OCI-LY7 (cell line): ENCODE measurements at places on chromosomes 1 and 21.
A peak's percentile ranks its signal among the peaks of the same experiment; 100 is the strongest.

DNA sequence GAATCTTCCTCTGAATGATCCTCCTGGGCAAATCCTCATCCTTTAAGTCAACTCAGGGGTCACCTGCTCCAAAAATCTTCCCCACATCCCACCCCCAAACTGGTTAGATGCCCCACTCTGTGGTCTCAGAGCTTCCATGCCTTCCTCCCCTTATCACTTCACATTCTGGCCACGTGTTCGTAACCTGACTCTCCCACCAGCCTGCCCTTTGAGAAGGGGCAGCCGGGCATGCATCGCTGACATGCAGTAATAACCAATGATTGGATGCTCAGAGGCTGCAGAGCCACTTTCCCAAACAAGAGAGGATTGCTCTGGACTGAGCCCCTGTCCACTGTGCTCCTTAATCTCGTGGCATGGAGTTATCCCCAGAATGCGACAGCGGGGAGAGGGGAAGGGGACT lies 7.0 kb downstream of the LELP1 start:
- DNase-seq, result no peak

- DNase-seq, result no peak
Observed at GRCh38 chr1:241924080-241924808, 33.3 kb upstream of the BECN2 start.

DNA sequence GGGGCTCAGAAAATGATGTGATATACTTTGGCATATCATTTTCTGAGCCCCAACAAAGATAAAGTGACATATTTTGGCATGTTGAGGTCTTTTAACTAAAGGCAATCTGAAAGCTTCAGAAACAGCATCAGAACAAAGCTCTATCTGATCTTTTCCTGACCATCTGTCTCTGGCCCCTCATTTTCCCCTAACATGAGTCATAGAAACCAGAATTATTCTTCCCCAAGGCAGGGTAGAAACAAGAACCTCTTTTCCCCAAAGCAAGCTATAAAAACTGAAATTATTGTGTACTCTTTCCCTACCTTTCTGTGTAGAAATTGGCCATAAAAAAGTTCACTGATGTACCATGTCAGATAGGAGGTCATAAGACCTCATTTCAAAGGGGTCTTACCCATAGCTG lies 48.7 kb upstream of the PLA2G4A start:
- DNase-seq, result no peak

- no peak for DNase-seq
Observed at GRCh38 chr1:58573705-58574591, 3.1 kb downstream of the TACSTD2 start.

DNA sequence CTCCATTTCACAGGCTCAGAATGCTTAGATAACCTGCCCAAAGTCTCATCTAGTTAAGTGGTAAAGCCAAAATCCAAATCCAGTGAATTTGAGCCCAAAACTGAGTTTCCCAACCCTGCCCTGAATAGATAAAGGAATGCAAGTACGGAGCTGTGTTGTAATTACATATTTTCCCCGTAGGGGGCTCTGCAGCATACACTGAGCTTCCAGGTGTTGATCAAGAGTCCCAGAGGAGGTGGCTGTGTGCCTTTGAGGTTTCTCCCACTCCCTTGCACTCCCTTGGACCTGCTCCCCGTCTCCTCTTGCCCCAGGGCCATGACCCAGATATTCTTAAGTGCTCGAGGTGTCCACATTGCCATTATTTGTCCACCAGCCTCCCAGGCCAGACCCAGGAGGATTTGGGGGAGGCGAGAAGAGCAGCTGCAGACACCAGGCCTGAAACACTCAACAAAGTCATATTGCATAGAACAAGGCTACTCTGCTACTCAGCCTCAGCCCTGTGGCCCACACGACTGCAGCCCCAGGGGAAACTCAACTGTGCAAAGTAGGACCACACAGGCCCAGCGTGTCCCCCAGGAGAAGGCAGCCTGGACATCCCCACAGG lies 18.4 kb upstream of the LY9 start:
- peak; percentile 81 for DNase-seq

DNA sequence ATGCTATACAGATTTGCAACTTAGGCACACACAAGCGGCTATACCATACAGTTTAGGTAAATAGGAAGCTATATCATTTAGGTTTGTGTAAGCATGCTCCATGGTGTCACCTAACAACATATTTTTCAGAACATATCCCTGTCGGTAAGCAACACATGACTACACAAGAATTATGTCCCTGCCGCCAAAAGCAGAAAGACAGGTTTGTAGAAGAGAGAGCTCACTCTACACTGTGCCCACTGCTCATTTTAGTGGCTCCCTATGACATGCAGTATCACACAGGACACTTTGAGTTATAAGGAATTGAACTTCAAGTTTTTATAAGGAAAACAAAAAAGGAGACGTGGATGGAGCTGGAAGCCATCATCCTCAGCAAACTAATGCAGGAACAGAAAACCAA lies 132.5 kb upstream of the KAZN start:
- no peak for DNase-seq

GRCh38 chr1:6484826-6485167 lies 6.7 kb downstream of the PLEKHG5 start:
- DNase-seq, result no peak

DNA sequence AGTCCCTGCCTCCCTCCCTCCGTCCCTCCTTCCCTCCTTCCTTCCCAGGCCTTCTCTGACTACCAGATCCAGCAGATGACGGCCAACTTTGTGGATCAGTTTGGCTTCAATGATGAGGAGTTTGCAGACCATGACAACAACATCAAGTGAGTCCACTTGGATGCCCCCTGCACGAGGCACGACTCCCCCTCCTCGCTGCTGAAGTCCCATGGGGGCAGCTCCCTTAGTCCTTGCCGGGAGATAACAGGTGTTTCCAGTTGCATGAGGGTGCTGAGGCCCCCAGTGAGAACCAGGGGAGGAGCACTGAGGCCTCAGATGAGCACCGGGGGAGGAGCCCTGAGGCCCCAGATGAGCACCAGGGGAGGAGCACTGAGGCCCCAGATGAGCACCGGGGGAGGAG lies 200.0 kb downstream of the LIPI start:
- DNase-seq, result no peak

DNA sequence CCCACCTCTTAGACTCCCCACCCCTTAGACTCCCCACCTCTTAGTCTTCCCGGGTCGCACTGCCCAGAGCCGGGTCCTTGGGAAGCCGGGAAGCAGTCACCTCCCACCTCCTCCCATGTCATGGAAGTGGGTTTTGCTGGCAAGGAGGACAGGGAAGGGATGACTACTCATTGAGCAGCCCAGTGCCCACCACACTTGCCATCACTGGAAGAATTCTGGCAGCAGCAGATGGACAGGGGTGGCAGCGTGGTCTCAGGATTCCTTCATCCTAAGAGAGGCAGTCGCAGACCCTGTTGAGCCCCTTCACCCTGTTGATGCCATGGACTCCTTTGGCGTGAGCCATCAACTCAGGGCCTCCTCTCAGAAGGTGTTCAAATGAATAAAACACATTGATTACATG lies 140.8 kb downstream of the PGBD5 start:
- DNase-seq, result no peak

GRCh38 chr21:15319727-15320126 lies 254.9 kb upstream of the NRIP1 start:
- no peak for DNase-seq

- DNase-seq, result no peak
Observed at GRCh38 chr1:166322470-166322869, 155.7 kb upstream of the FAM78B start.

- DNase-seq, result peak; percentile 65
Observed at GRCh38 chr1:58773406-58773840, 10.4 kb downstream of the JUN start.

DNA sequence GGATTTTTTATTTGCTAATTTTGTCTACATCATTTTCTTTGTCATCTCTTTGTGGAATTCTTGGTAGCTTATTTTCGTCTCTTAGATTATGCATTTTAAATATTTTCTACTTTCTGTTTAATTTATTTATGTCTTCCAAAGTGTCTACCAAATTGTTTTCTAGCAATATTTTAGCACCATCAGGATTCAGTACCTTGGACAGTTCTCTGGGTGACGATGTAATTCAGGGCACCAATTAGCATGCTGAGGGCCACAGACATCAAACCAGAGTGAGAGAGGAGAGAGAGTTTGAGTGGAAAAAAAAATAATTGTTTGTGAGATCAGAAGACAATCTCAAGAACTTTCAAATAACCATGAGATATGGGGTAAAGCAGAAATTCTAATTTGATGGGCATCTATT lies 169.8 kb upstream of the CXADR start:
- DNase-seq, result peak; percentile 48

DNA sequence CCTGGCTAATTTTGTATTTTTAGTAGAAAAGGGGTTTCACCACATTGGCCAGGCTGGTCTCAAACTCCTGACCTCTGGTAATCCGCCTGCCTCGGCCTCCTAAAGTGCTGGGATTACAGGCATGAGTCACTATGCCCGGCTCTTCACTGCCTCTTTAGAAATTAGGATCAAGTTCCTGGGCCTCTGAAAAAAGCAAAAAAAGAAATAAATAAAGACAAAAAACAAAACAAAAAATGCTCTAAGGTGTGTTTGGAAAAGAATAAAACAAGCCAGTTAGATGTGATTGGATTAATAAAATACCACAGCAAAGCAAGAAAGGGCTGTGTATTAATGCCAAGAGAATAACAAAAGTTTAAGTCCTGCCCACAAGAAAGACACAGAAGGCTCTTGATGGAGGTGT lies 4.2 kb upstream of the ABCB10 start:
- no peak for DNase-seq

- no peak for DNase-seq
Observed at GRCh38 chr1:23357138-23357908, 12.3 kb downstream of the ZNF436 start.

- no peak for DNase-seq
Observed at GRCh38 chr1:19619697-19620384, 24.3 kb upstream of the NBL1 start.

DNA sequence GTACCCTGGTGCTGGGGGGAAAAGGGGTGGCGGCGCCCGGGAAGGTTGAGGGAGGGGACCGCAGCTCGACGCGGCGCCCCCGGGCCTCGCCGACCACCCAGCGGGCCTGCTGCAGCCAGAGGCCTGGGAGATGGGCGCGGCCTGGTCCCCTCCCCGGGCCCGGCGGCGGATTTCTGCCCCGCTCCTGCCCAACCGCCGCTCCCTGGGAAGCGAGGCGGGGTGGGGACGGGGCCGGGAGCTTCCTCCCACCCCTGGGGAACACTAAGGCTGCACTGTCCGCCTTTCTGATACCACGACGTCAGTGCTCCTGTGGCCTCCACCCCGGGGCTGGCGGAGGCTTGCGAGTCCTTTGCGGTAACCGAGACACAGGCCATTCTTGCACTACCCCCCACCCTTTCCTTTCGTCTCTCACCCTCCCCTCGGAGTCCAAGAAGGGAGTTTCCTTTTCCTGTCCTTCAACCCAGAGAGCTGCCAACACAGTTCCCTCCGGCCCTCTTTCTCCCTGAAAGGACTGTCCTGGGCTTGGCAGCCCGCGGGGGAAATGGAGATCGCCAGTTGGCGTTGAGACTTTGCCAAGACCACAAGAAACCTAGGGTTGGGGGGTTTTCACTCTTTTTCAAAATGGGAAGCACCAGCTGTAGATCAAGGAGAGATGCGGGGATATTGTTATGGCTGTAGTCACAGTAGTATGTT lies 742 bp downstream of the SH3GLB1 start:
- peak; percentile 56 for DNase-seq

DNA sequence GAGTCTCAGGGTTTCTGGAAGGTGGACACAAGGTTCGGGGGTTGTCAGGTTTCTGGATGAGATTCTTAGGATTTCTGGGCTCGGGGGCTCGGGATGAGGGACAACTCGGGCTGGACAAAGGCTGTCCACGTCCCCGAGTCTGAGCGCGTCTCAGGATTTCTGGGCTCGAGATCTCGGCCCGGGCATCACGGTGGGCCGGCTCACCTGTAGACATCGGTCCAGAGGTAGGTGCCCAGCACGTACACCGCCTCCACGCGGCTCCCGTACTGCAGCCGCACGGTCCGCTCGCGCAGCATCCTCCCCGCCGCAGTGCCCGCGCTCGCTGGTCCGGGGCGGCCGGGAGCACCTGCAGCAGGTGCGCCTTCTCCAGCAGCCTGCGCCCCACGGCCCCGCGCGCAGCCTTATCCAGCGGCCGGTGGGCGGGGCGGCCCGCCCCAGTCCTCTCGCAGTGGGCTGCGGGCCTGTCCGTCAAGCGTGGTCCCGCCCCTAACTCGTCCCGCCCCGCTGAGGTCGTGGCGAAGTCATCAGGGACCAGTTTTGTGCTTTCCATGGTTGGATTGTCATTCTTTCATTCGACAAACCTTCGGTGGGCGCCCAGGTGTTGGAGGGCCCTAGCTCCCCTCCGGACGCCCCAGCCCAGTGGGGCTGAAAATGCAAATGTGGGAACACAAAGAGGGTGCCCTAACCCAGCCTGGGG lies at the start of gene PADI2:
PADI2 (minus strand) TSS at position 376 of the 697 bp plus-strand sequence; CDS start at position 296, 80 bp downstream.
- peak; percentile 65 for DNase-seq

DNA sequence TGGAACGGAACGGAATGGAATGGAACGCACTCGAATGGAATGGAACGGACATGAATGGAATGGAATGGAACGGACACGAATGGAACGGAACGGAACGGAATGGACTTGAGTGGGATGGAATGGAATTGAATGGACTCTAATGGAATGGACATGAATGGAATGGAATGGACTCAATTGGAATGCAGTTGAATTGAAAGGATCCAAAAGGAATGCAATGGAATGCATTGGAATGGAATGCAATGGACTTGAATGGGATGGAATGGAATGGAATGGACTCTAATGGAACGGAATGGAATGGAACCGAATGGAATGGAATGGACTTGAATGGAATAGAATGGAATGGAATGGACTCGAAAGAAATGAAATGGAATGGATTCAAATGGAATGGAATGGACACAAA lies 102.4 kb upstream of the OR4F16 start:
- DNase-seq, result no peak

DNA sequence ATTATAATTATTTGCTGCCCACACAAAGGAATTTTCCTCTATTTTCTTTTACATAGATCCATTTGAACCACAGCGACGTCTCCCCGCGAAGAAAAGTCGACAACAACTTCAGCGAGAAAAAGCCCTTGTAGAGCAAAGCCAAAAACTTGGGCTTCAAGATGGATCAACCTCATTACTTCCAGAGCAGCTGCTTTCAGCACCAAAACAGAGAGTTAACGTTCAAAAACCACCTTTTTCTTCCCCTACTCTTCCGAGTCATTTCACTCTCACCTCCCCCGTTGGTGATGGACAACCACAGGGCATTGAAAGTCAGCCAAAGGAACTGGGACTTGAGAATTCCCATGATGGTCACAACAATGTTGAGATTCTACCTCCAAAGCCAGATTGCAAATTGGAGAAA lies 7.2 kb downstream of the GORAB start:
- DNase-seq, result no peak

DNA sequence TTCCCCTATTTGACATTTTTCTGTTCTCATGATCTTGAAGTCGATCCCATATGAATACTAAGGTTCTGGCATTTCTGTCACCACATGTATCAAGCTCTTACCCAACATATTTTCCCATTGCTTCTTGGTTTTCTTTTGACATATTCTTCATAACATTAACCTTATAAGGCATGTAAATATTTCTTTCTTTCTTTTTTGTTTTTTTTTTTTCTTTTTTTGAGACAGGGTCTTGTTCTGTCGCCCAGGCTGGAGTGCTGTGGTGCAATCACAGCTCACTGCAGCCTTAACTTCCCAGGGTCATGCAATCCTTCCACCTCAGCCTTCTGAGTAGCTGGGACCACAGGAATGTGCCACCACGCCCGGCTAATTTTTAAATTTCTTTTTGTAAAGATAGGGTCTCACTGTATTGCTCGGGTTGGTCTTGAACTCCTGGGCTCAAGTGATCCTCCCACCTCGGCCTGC lies 33.1 kb upstream of the ERRFI1 start:
- no peak for DNase-seq
